Stimulated activated CD4-positive, alpha-beta T cell treated with anti-CD3 and anti-CD28 coated beads, Interleukin-2, amount 100 ng/mL, for 4 hours (primary cell): ENCODE measurements at places on chromosomes 1 and 21.
A peak's percentile ranks its signal among the peaks of the same experiment; 100 is the strongest.

DNA sequence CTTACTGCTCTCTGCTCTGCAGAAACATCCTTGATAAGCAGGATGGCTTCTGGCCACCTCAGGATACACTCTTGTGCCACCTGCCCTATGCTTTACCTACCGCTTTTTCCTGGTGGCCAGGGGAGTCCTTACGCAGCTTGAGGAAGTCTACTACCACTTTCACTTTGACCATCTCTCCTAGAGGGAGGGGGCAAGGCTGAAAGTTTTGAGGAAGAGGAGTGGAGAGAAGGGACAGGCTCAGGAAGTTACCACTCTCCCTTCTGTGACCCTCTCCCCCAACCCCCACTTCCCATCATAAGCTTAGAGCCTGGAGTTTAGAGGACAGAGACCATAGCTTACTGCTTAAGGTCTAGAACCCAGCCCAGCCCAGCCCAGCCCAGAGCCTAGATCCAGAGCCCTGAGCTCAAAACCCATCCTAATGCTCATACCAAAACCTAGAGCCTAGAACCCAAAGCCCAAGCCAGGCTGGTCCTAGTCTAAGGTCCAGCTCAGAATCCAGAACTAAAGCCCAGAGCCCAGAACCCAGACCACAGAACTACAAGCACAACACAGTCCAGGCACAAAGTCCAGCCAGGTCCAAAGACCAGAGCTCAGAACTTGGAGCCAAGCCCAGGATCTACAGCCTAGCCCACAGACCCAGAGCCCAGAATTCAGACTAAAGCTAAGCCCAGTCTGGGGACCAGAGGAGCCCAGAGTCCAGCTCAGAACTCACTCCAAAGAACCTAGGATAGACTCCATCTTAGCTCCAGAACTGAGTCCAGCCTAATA is 18.0 kb upstream of the MFSD2A start:
- DNase-seq: no peak

- no peak for DNase-seq
Observed at GRCh38 chr1:167489571-167490340, 28.6 kb downstream of the CD247 start.

GRCh38 chr1:219031809-219032208 is 141.9 kb upstream of the LYPLAL1 start:
- no peak for DNase-seq

- no peak for DNase-seq
Observed at GRCh38 chr21:43645136-43645891, 14.0 kb downstream of the HSF2BP start.

- DNase-seq: no peak
Observed at GRCh38 chr1:109240158-109241152, 8.9 kb upstream of the CELSR2 start.

DNA sequence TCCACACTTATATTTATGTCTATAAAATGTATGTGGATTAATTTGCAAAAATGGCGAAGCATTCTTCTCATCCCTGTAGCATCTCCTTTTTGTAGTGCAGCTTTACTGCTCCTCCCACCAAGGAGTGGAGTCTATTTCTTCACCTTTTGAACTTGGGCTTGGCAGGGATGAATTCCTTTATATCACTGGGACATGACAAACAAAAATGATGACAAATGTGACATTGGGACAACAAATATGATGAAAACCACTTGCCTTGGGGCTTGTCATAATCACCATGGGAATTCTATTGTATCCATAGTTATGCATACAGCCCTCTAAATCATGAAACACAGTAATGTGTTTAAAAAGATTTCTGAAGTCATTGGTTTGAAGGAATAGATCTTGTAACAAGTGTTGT is 155.0 kb downstream of the TNFSF18 start:
- no peak for DNase-seq

GRCh38 chr1:48055876-48056764 is 58.9 kb upstream of the TRABD2B start:
- no peak for DNase-seq

GRCh38 chr21:38898422-38899096 is 92.8 kb downstream of the ETS2 start:
- no peak for DNase-seq

- no peak for DNase-seq
Observed at GRCh38 chr21:42255825-42256224, 36.9 kb downstream of the ABCG1 start.

- DNase-seq: no peak
Observed at GRCh38 chr21:45655124-45655523, 11.6 kb downstream of the PCBP3 start.

DNA sequence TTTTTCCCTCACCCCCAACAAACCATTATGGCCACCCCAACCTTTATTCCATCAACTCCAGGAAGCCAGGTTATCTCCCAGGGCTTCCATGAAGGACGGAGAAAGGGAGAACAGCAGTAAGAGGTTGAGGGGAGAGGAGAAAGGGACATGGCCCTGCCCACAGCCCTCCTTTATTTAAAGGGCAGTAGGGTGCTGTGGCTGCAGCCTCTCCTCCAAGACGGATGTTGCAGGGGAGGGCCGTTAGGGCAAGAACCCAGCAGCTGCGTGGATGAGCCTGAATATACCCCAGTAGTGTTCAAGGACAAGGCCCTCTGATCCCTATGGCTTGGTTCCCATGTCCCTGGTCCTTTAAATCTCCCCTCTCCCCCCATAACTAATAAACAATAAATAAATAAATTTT is 5.9 kb downstream of the RXFP4 start:
- no peak for DNase-seq

- DNase-seq: peak; percentile 82
Observed at GRCh38 chr21:45554477-45555175, 12.4 kb upstream of the SLC19A1 start.

DNA sequence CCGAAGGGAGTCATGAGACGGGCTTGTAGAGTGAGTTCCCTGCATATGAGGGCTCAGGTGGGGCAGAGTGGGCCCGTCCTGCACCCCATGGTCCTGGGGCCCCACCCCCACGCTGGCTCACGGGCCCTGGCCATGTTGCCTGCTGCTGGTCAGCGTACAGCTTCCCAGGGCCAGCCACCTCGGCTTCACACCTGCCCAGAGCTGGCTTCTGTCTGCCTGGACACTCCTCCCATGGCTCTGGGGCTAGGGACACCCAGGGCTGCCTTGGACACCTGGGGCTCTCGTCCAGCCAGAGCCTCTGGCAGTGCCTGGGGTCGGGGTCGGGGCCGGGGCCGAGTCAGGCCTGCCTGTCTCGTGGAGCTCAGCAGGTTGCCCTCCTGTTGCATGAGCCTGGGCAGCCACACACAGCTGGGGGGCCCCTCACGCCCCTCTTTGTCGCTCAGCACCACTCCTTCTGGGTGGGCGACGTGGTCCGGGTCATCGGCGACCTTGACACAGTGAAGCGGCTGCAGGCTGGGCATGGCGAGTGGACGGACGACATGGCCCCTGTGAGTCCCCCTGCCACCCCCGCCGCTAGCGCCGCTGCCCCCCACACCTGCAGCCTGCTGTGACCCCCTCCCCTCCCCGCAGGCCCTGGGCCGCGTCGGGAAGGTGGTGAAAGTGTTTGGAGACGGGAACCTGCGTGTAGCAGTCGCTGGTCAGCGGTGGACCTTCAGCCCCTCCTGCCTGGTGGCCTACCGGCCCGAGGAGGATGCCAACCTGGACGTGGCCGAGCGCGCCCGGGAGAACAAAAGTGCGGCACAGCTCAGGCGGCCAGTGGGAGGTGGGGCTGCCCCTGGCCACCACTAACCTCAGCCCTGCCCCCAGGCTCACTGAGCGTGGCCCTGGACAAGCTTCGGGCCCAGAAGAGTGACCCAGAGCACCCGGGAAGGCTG is 5.5 kb upstream of the MMP23B start:
- no peak for DNase-seq

DNA sequence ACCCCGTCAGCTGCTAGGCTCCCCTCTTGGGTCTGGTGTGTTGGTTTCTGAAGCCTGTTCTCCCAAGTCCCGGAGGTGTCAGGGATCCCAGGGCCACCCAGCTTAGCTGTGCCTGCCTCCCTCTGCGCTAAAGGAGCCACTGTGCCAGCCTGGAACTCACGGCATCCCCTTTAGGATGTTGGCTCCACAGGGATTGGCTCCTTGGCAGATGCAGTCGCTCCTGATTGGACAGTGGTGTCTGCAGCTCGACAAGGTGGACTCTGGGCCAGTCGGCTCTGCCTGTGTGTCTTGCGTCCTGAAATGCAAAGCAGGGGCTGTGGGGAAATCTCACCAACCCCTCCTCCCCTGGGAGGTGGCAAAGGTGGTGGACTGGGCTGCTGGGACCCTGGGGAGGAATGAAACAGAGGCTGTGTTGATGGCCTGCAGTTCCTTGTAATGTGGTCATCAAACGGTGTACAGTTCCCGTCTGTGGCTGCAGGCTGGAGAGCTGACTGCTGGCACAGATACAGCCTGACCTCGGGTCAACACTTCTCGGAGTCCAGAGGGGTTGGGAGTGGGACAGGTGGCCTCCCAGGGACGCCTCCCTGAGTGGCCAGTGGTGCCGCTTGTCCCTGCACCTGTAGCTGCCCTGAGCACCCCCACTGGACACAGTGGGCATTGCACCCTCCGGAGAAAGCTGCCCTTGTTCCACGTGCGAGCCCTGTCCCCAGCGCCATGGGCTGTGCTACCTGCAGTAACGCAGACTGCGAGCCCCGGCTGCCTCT is 11.5 kb upstream of the KCNAB2 start:
- no peak for DNase-seq

DNA sequence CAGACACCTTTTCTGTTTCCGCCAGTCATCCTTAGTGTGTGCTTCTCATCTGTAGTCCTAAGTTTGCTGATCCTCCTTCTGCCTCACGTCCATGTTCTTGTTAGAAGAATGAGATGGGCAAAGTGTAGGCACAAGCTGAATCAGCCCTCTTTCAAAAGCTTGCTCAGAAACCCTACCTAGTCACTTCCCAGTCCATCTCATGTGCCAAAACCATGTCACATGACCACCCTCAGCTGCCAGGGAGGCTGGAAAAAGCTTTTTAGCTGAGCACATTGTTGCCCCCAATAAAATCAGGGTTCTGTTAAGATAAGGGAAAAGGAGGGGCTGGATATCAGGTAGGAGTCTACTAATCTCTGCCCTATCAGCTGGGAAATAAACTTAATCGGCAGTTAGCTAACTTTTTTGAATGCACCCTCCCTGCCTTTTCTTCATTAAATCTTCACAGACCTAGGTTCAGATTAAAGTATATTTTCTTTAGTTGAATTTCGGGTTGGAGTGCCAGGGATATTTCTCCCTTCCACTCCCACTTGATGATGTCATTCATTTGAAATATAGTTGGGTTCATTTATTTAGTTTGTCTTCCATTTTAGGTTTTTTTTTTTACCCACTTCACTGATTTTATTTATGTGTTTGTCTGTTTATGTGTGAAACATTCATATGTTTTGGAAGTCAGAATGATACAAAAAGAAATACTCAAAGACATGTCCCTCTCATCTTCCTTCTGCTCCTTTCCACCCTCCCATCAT is 129.2 kb downstream of the ROR1 start:
- DNase-seq: no peak

DNA sequence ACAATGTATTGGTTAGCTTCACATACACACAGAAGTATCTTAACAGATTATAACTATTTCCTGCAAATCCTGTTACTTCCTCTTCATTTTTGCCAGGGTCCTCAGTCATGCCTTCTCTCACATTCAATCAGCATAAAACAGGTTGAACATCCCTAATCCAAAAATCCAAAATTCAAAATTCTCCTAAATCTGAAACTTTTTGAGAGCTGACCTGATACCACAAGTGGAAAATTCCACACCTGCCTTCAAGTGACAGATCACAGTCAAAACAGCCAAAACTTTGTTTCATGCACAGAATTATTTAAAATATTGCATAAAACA is 62.9 kb upstream of the FBXO28 start:
- no peak for DNase-seq

DNA sequence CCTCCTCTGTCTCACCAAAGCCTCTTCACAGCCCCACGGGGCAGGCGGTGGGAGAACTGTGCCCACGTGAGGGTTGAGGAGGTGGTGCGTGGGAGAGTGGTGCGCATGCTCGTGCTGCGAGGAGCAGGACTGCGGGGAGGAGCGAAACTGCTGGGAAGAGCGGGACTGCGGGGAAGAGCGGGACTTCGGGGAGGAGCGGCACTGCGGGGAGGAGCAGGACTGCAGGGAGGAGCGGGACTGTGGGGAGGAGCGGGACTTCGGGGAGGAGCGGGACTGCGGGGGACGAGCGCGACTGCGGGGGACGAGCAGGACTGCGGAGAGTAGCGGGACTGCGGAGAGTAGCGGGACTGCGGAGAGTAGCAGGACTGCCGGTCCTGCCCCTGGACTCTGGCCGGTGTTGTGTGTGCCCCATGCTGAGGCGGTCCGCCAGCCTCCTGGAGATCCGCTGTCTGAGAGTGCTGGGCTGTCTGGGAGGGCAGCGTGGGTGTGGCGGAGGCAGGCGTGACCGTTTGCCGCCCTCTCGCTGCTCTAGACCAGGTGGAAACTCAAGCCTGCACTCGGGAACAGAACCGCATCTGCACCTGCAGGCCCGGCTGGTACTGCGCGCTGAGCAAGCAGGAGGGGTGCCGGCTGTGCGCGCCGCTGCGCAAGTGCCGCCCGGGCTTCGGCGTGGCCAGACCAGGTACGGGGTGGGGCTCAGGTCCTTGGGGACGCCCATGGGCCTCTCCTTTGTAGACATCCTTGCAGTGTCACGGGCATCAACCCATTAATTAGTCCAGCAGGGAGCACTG is 24.6 kb downstream of the TNFRSF1B start:
- DNase-seq: no peak

DNA sequence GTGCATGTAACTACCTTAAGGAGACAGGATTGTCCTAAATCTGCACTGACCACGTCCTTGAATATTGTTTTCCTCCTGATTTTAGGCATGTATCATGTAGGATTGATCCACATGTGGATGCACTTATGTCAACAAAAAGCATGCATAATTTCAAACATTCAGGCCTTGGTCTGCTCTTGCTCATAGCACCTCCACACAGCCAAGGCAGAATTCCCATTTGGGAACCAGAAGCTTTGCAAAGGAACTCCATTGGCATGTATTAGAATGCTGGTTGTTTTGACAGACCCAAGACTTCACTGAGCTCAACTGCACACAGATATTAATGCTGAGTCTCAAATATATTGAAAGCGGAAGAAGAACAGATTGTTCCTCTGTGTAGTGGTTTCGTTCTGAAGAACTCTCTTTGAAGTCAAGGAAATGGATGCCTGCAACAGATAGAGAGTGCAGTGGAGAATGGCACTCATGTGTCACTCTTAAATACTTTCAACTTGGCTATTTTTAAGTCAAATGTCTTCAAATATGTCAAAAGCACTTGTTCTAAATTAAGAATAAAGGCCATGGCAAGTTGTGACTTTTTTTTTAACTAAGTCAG is 387.6 kb downstream of the LTN1 start:
- DNase-seq: no peak

- DNase-seq: no peak
Observed at GRCh38 chr1:207628776-207629175, 16.2 kb upstream of the CR1L start.

GRCh38 chr21:46661211-46661625 is 25.7 kb downstream of the PRMT2 start:
- DNase-seq: no peak
